GM04503 (cell line): ENCODE measurements at places on chromosomes 5 and 9.

DNA sequence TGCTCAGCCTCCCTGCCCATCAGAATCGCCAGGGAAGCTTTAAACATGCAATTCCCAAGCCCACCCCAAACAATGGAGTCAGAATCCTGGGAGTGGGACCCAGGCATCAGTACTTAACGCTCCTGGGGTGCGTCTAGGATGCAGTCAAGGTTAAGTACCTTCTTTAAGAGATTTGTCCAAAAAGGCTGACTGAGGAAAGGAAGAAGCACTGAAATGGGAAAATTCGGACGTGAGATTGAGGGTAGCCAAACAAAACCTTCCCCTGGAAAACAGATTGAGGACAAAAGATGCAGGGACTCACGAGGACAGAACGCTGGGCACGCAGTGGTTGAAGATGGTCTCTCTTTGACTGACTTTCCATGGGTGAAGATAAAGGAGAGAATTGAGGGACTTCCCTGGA lies 143.5 kb downstream of the MTX3 start:
- no peak for DNase-seq

- no peak for DNase-seq
These were observed 306.5 kb upstream of the ITGA1 start for GRCh38 chr5:52481201-52481600.

GRCh38 chr5:72543365-72543764 lies 36.2 kb upstream of the ZNF366 start:
- DNase-seq = peak; percentile 82

- no peak for DNase-seq
These were observed 216.4 kb downstream of the EPB41L4A start for GRCh38 chr5:112202694-112203093.

DNA sequence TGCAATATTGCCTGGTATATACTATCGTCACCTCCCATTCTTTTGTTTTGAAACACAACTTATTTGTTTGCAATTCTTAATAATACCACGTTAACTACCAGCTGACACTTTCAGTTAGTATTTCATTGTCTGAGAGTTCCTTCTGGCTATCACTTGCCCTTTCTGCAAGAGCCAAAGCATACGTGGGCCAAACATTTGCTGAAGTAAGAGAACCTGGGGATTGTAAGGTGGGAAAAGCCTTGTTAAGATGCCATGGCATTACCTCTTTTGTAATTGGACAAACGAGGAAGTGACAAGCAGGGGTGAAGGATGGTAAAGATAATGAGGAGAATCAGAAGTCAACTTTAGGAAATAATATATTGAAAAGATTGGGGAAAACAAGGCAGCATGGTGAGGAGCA lies 47.7 kb downstream of the FYB1 start:
- no peak for DNase-seq

- DNase-seq = no peak
These were observed 318.4 kb downstream of the CWC27 start for GRCh38 chr5:65087154-65087553.

DNA sequence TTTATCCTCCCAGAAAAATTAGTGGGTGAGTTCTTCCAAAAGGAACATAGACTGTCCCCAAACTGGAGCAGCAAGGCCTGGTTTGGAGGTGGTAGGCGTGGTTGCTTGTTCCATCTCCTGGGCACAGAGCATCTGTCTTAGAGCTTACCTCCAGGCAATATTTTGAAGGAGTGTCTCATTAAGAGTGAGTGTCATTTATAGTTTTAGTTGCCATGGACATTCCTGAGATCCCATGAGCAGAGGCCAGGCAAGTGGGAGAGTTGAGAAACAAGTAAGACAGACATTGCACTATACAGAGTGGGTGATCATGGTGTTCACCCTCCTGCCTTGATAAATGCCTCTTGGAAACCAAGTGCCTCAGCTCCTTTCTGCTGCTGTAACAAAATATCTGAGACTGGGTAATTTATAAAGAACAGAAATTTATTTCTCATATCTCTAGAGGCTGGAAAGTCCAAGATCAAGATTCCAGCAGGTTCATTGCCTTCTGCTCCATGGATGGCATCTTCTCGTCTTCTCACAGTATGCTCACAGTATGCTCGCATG lies 68.5 kb downstream of the KIAA1958 start:
- no peak for DNase-seq

GRCh38 chr9:99377790-99378775 lies 156.0 kb downstream of the SEC61B start:
- peak; percentile 39 for DNase-seq

DNA sequence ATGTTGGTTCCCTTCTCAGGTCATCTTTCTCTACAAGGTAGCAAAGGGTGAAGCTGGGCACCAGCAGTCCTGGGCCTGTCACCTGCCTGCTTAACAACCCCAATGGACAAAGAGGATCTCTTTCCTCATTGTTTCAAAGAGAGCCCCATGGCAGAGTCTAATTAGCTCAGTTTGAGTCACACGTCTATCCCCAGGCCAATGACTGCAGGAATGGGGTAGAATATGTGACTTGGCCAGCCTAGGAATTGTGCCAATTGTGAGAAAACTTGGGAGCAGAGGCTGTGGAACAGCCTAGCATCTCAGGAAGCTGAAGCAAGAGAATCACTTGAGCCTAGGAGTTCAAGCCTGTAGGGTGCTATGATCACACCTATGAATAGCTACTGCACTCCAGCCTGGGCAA lies 3.6 kb upstream of the RAPGEF1 start:
- peak; percentile 40 for DNase-seq

- DNase-seq = no peak
These were observed 78.1 kb downstream of the ADAMTS2 start for GRCh38 chr5:179267071-179267670.

GRCh38 chr5:163938595-163938994 lies 433.2 kb downstream of the MAT2B start:
- DNase-seq = no peak

- DNase-seq = no peak
These were observed 28.7 kb downstream of the ANKRD34B start for GRCh38 chr5:80541392-80541791.

DNA sequence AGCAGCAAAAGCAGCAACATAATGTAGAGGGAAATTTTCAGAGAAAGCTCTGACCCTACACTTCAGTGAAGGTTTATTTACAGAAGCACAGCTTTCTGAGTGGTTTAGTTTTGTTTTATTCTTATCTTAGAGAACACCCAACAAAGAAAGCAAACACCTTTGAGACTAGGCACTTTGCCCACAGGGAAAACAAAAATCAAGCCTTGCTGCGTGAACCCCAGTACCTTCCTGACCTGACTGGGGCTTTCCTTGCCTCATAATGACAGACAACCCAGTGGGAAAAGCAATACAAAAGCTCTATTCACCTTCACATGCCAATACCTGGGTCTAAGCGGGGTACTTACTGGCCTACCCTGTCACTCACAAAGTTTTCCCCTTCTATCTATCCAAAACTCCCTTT lies 189.8 kb downstream of the HINT1 start:
- no peak for DNase-seq

GRCh38 chr9:214648-215493 lies at the start of gene DOCK8:
Gene DOCK8 (plus strand): TSS chr9:214865. CDS start chr9:214977, 112 bp downstream.
- DNase-seq = no peak

DNA sequence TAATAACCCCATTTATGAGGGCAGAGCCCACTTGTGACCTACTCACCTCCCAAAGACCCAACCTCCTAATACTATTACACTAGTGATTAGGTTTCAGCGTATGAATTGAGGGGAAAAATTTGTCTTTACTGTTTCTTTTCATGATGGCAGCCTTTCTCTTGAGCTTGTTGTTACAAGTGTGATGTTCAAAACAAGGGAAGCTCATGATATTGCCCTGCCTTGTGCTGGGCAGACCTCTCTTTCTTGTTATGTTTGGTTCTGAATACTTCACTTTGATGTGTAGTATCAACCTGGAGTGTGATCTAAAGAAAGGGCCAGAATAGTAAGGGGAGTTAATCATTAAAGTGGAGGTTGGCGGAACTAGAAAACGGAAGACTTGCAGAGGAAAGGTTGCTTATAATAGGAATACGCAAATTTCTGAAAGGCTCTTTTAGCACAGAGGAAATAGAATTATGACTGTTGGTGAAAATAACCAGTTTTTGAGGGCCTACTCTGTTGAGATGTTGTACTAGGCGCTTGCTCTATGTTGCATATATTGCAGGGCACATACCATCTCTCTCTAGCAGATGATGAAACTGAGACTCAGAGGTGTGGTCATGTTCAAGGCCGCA lies 68.2 kb downstream of the MELK start:
- no peak for DNase-seq

GRCh38 chr5:181171782-181172181 lies 24.4 kb downstream of the OR2V2 start:
- no peak for DNase-seq
